ENCODE measurements at places on chromosomes 13 and 19.

GRCh38 chr13:37869756-37870488 is at the start of gene TRPC4:
TRPC4 (minus strand) TSS chr13:37869772; CDS start chr13:37783333, 86,439 bp downstream.
- no peak for DNase-seq

DNA sequence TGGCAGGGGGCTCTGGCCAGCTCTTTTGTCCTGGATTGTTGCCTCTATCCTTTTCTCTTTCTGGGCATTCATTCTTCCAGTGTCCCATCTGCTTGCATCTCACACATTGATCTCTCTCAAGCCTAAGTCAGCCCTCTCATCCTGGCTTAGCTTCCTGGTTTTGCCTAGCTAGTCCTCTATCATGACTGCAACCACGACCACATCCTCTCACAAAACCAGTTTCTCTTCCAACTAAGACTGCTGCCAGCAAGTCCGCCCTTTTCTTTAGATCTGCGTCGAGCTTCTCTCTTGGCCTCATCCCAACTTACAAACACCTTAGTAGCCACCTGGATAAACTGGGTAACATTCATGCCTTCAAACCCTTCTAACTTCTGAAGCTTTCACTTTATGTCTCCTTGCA is 212.2 kb upstream of the HTR2A start:
- no peak for DNase-seq

GRCh38 chr13:49441846-49442245 is 2.0 kb downstream of the CAB39L start:
- DNase-seq: no peak

DNA sequence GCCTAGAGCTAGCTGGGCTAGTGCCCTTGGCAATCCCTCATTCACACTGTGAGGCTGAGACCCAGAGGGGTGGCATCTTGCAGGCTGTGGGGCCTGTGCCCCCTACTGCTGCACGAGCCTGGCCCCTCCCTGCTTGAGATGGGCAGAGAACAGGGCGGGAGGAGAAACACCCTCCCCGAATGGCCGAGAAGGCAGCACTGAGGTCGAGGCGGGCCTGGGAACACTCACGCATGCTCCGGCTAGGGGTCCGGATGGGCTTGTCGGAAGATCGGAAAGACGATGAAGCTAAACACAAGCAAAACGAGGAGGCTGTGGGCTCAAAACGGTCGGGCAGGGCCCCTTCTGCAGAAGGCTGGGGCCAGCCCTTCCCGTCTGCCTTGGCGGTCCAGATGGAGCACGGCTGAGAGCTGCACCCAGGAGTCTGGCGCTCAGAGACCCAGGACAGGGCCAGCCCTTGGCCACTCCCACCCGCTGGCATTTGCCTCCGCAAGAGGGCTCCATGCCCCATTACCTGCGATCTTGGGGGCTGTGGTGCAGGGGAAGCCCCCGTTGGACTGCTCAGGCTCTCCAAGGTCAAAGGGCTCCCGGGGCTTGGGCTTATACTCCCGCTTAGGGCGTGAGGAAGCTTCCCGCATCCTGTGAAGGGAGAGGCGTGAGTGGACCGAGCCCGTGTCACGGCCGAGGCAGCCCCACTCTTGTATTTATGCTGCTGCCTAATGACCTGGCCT is 18.9 kb downstream of the MPND start:
- no peak for DNase-seq

GRCh38 chr19:2329149-2329478 is 630 bp downstream of the SPPL2B start:
- no peak for DNase-seq

DNA sequence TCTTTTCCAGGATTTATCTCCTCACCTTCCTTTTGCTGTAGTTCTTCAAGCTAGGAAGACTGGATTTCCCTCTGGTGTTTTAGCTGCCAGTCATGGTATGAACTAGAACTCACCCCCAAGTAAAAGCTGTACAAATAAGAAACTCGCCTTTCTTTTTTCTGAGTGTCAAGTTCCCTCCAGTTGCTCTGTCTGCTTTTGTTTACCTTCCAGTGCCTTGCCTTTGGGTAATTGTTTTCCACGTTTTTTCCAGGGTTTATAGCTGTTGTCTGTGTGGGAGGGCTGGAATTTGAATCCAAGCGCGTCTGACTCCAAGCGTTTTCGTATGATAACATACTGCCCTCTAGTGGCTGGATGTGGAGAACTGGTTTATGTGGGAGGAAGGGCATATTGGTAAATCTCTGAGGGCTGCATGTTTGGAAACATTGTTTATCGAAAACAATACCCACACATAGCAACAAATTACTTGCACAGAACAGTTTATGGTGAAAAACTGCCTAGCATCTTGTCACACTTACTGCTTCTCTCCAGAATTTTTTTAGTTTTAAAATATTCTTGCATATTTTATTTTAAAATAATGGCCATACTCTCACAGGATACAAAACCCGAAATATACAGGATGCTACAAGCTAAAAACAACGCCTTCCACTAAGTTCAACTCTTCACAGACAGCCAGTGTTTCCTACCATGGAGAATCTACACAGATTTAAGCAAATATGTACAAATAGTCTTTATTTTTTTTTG is 19.2 kb downstream of the RCN3 start:
- DNase-seq: peak; percentile 49

GRCh38 chr13:64551755-64552154 is 2678.4 kb downstream of the PCDH9 start:
- DNase-seq: no peak

All from T-helper 9 cell (primary cell).